WTC11 (cell line): ENCODE measurements at places on chromosomes 4 and X.

- no peak for DNase-seq
Measured at GRCh38 chr4:90293320-90293719, 166.1 kb downstream of the CCSER1 start.

GRCh38 chr4:56289934-56290333, 97.4 kb downstream of the AASDH start:
- no peak for DNase-seq

GRCh38 chr4:2900741-2901140, 57.1 kb downstream of the ADD1 start:
- DNase-seq: no peak

DNA sequence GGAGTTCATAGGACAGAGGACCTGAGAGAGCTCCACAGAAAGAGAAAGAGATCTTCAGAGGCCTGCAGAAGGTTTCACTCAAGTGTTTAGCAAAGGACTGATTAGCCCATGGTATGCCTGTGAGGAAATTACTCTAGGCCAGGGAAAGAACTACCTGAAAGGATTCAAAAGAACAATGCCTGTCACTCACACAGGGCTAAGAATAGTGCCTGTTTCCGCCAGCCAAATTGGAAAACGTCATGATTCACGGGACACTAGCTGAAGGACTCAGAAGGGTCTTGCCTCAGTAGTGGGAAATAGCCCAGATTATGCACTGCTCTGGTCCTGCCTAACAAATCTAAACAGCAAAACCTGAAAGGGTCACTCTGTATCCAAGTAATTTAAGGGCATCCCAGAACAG, 21.1 kb downstream of the SYTL4 start:
- no peak for DNase-seq

DNA sequence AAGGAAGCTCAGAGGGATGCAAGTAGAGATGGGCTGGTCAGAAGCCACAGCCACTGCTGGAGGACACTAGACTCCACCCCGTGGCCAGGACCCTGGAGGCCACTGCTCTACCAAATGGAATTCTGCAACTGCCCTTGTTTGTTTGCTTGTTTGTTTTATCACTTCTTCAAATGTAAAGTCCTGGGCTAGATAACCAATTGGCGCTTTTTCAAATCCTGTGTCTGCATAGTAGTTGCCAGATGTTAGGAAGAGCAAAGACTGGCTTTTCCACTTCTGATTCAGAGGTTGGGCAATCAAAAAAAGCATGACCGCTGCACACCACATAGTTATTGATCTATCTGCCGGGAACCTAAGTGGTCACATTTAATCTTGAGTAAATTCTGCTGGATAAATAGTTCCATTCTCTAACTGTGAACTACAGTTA, 255.2 kb upstream of the SFRP2 start:
- DNase-seq: no peak

GRCh38 chrX:39811376-39811775, 286.4 kb downstream of the BCOR start:
- no peak for DNase-seq

DNA sequence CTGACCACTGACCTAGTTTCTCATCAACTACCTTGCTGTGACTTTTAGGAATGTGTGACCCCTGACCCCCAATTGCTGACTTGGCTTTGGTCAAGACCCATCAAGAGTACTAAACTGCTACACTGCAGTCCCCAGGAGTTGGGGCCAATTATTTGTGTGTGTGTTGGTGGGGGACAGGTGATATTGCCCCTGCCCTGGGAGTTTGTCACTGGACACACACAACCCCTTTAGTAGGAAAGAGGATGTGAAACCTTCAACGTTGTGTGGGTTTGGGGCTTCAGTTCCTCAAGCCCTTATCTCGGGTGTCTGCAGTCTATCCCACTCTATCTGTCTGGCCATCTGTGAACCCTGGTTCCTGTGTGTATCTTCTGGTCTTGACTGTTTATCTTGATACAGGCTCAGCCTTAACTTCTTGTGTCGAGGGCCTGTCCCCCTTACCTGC, 6.5 kb downstream of the SASH3 start:
- DNase-seq: no peak

GRCh38 chrX:23784470-23785331, 1.7 kb downstream of the SAT1 start:
- no peak for DNase-seq

DNA sequence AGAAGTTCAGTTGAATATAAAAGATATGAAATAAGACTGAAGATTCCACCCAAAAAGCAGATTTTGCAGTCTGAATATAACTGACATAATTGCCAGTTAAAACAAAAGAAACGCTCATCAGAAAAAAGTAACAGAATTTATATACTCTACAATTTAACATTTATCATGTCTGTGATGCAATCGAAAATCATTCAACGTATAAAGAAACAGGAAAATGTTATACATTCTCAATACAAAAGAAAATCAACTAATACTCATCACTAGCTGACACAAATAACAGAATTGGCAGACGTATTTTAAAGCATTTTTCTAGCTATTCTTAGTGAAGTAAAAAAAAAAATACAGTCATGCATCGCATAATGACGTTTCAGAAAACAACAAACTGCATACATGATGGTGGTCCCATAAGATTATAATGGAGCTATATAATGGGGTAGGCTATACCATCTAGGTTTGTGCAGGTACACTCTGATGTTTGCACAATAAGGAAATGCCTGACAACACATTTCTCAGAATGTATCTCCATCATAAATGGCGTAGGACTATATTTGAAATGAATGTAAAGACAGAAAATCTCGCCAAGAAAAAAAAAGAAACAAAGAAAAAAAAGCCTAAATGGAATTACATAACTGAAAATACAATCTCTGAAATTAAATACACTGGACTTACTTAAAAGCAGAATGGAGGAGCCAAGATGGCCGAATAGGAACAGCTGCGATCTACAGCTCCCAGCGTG, 34.3 kb downstream of the OR13H1 start:
- no peak for DNase-seq

DNA sequence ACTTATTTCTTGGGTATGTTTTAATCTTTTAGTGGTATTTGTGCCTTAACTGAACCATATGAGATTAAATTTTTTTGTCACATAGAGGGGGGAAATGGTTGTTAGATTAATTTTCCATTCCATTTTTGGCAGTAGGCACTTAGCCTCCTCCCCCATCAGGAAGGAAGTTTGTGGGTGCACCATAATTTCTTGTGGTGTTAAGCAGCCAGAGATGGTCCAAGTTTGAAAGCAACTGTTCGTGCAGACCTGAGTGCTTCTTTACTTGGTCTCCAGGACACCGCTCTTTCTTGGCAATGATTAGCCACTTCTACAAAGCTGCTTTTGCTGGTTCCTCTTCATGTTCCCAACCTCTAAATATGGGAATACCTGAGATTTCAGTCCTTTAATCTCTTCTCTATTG, 92.7 kb upstream of the RPL34 start:
- no peak for DNase-seq

- no peak for DNase-seq
Measured at GRCh38 chrX:104137496-104137895, 19.3 kb downstream of the SLC25A53 start.

GRCh38 chrX:68746988-68747387, 81.8 kb upstream of the EFNB1 start:
- DNase-seq: no peak

DNA sequence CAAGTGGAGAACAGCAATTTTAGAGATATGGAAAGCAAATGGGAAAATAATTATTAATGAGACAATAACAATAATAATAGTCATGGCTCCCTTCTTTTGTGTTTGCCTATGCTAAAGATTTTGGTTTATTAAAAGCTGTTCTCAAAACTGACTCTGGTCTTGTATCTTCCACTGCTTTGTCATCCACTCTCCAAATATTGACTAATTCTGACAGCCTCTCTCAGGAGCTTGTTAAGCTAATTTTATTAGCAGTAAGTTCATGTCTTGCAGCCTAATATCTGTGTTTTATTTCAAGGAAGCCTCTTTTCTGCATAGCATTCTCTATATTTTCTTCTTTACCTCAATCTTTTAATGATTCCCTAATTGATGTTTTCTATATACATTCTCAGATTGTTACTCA, 1419.8 kb downstream of the ARAP2 start:
- DNase-seq: no peak

- DNase-seq: peak; percentile 50
Measured at GRCh38 chr4:156575430-156576073, 396.0 kb downstream of the PDGFC start.

GRCh38 chr4:108172753-108173598, 4.2 kb upstream of the LEF1 start:
- peak; percentile 38 for DNase-seq

- no peak for DNase-seq
Measured at GRCh38 chr4:182276210-182277109, 33.3 kb downstream of the TENM3 start.

DNA sequence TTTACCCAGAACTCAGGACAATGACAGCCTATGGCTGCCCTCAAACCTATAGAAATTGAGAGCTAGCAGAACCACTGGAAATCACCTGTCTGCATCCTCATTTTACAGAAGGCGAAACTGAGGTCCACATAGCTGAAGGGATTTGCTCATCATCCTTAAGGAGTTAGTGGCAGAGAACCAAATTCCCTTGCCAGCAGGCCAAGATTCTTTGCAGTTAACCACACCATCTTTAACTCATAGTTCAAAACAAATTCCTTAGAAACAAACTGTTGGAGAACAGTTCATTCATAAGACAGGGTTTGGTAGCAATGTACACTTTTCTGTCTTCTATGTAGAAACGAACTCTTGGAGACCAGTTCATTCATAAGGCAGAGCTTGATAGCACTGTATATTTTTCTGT, 37.9 kb upstream of the RAP2C start:
- no peak for DNase-seq

DNA sequence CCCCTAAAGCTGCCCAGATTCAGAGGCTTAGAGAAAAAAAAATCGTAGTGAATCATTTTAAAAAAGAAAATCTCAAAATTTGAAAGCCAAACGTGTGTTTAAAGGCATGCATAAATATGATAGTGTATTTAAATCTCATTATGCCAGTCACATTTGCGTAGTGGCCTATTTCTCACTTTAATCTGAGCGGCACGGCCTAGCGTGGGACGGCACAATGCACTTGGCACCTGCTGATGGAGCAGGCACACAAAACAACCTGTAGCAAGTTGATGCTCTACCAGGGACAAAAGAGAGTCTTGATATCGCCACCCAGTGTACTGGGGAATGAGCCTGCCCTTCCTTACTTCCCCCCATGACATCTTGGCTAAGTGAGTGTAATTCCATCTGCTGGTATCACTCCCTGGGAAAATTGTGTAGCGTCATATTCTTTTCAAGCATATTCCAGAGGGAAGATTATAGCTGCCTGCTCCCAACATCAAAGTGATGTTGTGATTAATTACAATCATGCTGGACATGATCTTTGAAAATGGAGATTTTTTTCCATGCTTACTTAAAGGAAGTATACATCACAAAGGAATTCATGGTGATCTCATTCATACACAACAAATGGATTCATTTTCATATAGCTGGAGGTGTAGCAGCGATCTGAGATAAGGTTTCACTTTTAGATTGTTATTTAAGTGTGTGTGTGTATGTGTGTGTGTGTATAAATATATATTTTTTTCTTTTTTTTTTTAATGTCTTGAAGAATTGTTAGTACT, 138.8 kb downstream of the DCTD start:
- DNase-seq: no peak

DNA sequence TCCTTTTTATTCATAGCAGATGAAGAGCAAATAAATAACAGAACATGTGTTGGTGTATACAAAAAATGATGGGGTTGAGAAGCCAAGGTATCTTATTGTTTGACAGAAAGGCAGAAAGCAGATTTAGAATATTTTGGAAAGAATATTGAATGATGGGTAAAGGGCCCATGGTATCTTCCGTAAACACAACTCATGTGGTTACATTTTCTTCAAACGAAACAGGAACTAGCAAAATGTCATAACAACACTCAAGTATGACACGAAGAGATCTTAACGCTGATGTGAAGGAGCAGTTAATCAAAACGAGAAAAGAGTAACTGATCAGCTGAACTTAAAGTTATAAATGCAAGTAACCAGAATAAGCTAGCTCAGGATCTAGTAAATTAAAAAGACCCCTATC, 195.7 kb upstream of the GK2 start:
- no peak for DNase-seq

DNA sequence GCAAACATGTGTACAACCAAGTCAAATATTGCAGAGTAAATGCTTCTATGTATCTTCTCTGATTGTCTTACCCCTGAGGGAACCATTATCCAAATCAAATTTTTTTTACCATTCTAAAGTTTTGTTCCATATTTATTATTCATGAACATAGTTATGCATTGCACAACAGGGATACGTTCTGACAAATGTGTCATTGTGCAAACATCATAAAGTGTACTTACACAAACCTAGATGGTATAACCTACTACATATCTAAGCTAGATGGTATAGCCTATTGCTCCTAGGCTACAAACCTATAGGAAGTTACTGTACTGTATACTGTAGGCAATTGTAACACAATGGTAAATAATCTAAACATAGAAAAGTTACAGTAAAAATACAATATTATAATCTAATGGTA, 23.4 kb downstream of the BEX3 start:
- DNase-seq: no peak

GRCh38 chr4:181674315-181674875, 568.8 kb upstream of the TENM3 start:
- DNase-seq: no peak

DNA sequence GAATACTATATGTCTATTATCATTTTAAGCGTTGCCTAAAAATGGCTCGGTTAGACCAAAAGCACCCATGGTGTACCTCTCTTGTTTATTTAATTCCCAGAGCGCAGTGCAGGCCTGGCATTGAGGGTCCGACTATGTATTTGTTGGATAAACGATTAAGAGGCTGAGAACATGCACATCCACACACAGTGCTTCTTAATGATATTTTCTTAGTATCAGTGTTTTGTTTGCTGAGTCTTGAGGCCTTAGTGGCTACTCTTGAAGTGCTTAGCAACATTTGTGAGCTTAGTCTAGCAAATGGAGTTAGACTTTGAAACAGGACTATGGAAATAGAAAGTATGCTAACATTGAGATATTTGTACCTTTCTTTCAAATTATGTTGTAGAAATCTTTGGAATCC, 43.7 kb downstream of the CDS1 start:
- DNase-seq: no peak

DNA sequence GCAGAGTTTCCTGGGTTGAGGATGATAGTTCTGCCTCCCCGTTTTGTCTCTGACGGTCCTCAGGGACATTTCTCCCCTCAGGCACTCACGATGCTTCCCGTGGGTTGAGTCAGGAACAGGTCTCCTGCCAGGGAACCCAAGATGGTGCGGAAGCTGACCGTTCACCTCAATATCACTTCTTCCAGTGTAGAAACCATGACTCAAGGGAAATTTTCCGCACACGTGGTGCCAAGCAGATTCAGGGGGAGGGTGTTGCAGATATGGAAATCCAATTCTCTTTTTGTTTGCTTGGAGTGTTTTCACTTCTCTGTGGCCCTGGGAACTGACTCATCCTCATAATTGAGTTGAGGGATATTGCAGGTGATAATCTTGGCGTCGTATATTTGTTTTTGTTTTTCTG, 46.7 kb downstream of the CXorf49B start:
- DNase-seq: no peak

DNA sequence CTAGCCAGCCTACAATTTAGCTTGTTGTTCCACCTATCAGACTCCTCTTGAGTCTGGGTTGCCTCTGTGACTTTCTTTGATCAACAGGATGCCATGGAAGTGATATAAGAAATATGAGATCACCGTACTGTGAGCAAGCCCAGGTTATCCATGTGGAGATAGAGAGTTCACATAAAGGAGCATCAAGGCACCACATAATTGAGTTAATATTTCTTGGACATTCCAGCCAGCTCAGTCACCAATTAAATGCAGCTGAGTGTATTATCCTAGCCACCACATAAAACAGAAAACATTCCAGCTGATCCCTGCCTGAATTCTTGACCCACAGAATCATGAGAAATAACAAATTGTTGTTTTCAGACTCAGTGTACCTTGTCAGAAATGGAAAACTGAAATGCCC, 253.6 kb downstream of the PPP1R2C start:
- no peak for DNase-seq
